ENCODE measurements at places on chromosomes 4 and X.

- DNase-seq = no peak
Measured at GRCh38 chr4:113941836-113942235, 37.6 kb downstream of the ARSJ start.

- DNase-seq = no peak
Measured at GRCh38 chrX:13664020-13664419, 11.1 kb downstream of the TCEANC start.

DNA sequence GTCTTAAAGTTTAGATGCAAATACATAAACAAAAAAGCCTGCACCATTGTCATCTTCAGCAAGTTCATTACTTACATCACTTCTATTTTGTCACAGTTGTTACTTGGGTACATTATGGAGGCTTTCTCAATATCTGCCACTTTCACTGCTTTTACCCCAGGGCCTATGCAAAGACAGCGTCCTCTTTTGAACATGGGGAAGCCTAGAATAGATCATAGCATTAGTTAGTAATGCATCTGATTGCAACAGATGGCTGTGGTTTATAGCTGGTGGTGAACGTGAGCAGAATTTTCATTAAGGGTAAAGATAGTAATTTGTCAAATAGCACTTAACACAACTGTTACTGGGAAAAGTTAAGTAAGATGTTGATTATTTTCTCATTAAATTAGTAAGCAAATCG lies 729 bp downstream of the CXCL11 start:
- no peak for DNase-seq

DNA sequence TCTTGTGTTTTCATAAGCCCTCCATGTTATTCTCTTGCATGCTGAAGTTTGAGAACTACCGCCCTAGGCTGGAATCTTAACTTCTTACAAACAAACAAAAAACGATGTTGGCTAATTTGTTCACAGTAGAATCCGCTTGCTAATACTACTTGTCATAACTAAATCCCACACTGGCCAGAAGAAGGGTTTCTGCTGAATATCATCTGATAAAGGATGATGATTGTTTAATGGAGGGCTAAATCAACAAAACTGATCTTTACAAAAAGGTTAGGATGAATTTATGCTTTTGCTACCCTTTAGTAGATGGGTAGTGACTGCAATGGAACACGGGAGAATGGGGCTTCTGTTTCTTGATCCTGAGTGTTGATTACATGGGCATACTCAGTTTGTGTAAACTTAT lies 42.3 kb downstream of the SPATA4 start:
- DNase-seq = no peak

DNA sequence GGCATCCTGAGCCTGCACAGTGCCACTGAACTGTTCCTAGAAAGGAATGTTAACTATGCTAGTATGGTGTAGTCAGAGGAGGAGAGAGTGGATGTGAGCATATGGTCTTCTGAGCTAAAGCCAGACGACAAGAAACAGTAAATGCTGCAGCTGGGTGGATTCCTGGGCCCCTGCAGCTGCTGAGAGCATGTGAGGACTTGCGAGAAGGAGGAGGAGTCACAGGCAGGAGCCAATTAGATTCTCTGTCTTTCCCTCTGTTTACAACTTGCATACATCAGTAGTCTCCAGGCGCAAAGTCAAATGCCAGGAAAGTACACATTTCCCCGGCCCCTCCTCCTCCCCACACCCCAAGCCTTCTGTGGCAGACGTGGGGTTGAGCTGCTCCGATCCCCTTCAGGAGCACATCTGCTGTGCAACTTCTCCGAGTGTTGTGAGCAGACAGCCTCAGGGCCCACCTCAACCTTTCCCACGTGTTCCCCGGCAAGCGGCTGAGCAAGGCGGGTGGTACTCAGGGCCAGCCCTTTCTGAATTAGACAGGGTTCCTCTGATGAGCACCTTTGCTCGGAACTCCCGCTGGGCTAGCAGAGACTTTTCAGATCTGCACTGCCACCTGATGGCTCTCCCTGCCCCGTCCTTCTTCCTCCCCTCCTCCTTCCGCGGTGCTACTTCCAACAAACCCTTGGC lies 108.7 kb upstream of the ATP6AP2 start:
- DNase-seq = no peak

DNA sequence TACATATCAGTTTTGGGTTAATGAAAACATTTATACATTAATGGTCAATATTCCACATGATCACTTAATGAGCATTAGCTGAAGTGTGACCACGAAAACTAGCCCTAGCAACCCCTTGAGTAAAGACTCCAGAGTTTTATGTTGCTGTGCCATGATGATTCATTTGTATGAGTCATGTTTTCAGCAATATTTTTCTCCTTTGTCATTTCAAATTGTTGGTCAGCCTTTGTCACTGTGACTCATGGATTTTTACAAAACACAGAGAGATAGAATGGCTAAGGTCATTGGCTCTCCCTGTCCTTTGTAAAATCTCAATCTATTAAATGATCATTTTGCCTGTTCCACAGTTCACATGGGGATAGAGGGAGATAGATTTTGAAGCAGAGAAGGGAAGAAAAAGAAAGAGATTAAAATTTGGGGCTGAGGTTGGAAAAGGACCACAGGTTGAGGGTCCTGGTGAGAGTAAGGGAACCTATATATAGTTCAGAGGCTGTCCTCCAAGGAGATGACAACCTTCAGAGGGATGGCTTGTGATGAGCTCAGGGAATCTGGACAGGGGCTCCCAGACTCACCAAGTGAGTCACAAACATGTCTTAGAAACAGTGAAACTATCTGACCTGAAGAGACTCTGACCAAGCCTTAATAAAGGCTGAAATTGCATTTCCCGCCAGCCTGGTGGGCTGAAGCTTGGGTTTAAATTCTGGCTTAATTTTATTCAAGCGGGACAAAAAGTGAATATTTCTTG lies 25.6 kb downstream of the NR0B1 start:
- no peak for DNase-seq

- no peak for DNase-seq
Measured at GRCh38 chr4:42600578-42600977, 56.3 kb downstream of the ATP8A1 start.

- no peak for DNase-seq
Measured at GRCh38 chr4:47043821-47044220, 12.5 kb downstream of the GABRB1 start.

DNA sequence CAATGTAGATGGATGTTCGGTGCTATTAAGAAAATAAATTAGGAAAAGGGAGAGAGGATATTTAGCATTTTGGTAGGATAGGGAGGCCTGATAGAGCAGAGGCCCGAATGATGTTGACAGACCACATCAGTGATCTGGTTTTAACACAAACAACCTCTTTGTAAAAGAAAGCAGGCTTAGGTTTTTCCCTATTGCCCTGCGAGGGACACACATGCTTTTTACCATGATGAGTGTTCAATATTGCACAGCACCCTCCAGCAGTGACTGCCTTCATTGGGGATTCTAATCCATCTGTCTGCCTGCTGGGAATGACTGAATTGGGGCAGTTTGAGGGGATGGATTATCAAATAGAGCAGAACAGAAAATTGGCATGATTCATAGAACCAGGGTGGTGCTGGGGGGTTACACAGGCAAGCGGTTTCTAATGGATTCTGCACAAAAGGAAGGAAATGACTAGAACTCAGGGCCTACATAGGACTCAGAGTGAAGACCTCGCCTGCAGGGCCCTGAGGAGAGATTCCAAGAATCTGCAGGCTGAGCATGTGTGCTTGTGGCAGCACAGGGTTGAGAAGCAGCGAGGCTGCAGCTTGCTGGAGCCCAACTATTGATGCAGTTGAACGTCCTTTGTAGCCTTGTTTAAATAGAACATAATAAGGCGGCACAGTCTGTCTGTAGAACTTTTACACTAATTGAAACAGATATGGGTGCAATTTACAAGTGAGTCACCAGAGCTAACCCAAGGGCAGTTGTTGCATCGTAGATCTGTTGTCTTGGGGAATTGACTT lies 58.0 kb downstream of the RHOH start:
- DNase-seq = no peak

- no peak for DNase-seq
Measured at GRCh38 chr4:8776366-8776765, 95.3 kb downstream of the HMX1 start.
